RPMI8226 (cell line): ENCODE measurements at places on chromosomes 7 and 10.

DNA sequence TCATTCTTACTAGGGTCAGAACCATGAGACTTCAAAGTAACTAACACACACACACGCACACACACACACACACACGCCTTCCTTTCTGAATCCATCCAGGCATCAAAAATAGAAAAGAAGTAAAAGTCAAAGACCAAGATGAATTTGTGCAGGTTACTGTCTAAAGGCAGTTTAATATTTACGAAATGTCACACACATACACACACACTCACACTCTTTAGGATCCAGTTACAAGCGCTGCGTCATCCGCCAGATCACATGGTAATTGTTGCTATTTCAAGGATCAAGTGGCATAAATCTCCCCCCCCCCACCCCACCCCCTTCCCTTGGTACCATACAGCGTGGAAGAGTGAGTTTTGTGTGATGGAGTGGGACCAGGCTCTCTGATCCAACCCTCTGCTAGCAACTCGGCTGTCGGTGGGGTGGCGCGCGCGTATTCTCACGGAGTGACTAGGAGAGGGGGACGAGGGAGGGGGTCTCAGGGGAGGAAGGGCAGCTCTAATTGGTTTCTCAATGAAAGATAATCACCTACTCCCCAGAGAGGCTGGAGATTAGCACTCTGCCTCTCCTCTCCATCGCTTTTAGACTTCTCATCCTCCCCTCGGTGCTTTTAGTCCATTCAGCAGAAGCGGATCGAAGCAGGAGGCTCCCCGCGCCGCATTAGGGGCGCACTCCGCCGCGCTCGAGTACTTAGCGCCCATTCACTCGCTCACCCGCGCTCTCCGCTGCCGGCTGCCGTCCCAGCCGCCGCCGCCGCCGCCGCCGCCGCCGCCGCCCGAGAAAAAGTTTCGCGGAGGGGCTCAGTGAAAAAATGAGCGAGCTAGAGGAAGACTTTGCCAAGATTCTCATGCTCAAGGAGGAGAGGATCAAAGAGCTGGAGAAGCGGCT, 83.5 kb upstream of the PRKG1 start:
- no peak for DNase-seq

DNA sequence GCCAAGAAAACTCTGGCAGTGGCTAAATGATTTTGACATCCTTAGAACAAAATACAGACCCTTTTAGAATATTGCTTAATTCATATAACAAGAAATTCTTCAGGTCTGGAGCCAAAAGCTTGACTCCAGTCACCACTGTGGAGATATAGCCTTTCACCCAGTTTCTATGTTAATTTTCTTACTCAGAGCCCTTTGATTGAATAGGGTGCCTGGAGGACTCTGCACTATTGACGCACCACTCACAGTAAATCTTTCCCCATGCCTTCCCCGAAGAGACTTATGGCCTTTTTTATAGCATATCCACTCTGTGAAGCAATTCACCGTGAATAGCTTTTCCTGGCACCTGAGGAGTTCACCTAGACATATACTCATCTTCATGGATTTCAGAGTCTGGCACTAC, 613.8 kb downstream of the ZWINT start:
- DNase-seq = no peak

- no peak for DNase-seq
Measured at GRCh38 chr10:865257-865656, 66.2 kb downstream of the LARP4B start.

GRCh38 chr10:43867667-43868565, 219.2 kb upstream of the ZNF32 start:
- no peak for DNase-seq

- DNase-seq = no peak
Measured at GRCh38 chr7:139566075-139566474, 42.6 kb downstream of the CLEC2L start.

DNA sequence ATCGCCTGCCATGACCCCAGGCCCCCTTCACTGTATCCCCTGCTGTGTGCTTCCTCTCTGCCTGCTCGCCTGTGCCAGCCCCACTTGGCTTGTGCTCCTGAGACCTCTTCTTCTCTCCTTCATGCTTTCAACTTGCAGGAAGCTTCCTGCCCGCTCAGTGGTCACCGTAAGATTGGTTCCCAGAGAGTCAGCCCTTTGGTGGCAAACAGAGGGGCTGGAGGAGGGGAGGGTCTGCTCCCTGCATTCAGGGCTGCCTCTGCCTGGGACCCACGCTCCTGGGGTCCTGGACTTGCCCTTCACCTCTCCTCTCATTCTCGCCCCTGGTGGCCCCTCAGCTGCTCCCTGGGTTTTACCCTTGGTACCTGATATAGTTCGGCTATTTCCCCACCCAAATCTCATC, 45.8 kb upstream of the ZNF32 start:
- no peak for DNase-seq

- no peak for DNase-seq
Measured at GRCh38 chr7:4762121-4763055, 13.0 kb upstream of the AP5Z1 start.

- DNase-seq = no peak
Measured at GRCh38 chr10:99689461-99689860, 30.2 kb downstream of the ENTPD7 start.
